ENCODE measurements at places on chromosomes 1 and 21.

GRCh38 chr1:54803761-54804470, 2.8 kb upstream of the TTC22 start:
- no peak for DNase-seq

GRCh38 chr1:22533244-22533895, 29.9 kb upstream of the EPHA8 start:
- no peak for DNase-seq

DNA sequence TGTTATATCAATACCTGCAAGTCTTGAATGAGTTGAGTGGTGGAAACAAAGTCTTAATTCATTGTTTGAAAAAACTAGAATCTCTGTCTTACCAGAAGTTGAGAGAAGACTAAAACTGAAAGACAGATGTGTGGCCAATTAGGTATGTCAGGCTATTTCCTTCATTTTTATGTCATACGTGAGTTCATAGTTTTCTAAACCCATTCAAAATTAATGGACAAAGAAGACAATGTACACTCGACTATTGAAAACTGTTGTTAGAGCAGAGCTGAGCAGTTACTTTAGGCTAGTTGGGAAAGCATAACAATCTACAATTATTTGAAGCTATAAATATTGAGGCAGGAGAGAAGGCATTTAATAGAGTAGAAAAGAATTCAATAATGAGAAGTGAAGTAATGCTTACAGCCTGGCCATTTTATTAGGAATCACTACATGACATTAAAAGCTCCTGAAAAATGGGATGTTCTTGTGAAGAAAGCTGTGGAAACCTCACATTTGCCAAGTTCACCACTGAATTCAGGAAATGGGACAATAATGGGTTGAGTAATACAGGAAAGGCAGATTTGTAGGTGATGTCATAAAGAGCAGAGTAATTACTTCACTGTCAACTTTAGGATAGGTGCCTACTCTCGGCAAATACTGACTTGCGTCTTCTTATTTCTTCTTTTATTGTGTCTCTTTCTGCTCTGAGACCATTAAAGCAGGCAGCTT, 204.4 kb downstream of the PLA2G4A start:
- DNase-seq = no peak

GRCh38 chr1:37850352-37850955, 8.9 kb downstream of the MTF1 start:
- no peak for DNase-seq

DNA sequence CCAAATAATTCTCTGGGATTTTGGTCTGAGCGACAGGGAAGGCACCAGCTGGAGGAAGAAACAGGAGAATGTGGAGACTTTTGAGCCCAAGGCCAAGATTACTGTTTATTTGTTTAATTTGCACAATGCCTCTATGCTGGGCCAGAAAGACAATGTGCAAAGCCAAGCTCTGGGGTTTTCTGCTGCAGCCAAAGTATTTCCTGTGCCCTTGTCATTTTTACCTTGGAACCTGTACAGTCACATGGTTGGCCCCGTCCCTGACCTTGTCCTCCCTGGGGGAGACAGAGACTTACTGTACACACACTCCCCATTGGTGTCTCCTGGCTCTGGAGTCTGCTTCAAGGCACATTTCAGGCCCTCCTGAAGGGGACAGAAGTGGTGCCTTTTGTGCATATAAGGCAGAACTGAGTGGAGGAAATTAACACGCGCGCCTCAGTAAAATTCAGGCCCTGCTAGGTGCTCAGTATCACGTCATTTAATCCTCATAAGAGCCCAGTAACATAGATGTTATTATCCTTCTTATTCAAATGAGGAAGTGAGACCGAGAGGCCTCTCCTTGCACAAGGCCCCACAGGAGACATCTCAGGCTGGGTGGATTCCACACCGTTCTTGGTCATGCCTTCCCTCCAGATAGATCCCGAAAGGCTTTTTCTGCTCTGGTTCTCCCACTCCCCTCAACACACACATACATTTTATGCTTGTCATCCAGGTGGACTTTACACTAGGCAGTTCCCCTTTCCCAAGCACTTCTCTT, 21.1 kb downstream of the C1orf115 start:
- DNase-seq = no peak

DNA sequence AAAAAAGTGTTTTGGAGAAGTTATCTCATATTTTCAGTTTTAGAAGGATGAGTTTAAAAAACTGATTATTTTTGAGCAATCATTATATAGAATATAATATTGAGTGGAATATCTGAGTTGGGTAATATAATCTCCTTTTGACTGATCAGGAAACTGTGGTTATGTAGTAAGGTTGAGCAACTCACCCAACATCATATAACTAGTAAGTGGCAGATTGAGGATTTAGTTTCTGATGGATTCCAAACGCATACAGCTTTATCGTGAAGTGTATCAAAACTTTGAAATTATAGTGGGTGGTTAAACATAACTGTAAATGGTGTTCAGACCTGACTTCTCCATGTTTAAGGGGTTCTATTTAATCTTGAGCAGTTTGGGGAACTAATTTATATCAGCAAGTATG, 98.6 kb downstream of the OLFM3 start:
- no peak for DNase-seq

DNA sequence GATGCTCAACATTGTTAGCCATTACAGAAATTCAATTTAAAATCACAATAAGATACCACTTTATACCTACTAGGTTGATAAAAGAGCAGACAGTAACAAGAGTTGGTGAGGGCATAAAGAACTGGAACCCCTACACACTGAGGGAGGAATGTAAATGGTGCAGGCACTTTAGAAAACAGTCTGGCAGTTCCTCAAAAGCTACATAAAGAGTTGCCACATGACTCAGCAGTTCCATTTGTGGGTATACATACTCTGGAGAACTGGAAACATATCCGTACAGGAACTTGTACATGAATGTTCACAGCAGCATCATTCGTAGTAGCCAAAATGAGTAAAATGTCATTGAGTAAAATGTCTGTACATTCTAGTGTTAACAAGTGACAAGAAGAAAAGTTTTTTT, 17.0 kb downstream of the NSL1 start:
- DNase-seq = no peak

GRCh38 chr1:8883491-8883890, 5.0 kb upstream of the ENO1 start:
- no peak for DNase-seq

DNA sequence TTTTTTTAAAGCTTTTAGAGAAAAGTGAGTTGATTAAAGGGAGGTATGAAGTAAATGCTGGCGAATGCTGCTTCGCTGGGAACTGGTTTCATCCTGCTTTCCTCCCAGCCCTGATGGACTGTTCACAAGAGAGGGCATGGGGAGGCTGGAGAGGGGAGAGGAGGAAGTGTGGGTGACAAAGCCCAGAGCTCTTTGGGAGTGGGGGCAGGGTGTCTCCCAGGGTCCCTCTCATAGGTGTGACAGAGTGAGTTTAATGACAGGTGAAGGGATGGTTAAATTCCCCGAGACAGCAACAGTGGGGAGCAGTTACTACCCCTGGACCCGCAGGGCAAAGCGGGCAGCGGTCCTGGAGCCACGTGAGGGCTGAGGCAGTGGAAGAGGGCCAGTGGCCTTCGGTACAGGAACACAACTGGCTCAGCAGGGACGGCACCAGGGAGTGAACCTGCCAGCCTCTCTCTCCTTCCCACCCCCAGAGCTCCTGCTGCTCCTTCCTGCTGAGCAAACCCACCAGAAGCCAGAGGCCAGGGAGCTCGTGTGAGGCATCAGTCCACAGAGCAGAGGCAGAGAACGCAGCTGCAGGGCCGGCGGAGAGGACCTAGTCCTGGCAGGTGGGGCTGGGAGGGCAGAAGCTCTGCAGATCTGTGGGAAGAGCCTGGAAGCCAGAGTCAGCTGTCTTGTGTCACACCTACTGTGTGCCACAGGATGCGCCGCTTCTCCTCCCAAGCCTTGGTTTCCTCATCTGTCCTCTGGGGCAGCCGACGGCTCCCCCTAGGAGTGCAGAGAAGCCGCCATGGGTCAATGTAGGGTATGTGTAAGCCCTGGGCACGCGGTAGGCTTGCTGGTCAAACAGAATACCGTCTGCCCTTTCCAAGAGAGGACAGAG, 20.9 kb upstream of the LRP8 start:
- no peak for DNase-seq

GRCh38 chr1:228554107-228554506, 66.9 kb downstream of the RNF187 start:
- DNase-seq = no peak

GRCh38 chr1:158998781-158999161, 10.9 kb upstream of the IFI16 start:
- DNase-seq = no peak

- no peak for DNase-seq
Observed at GRCh38 chr1:209751627-209752231, 4.1 kb upstream of the TRAF3IP3 start.
